Stimulated activated CD8-positive, alpha-beta memory T cell treated with anti-CD3 and anti-CD28 coated beads, Interleukin-12 subunit alpha, Interleukin-12 subunit beta, amount 100 ng/mL, for 4 hours (primary cell): ENCODE measurements at places on chromosomes 12 and 14.

- no peak for DNase-seq
Observed at GRCh38 chr14:100082723-100083122, 17.5 kb downstream of the EVL start.

DNA sequence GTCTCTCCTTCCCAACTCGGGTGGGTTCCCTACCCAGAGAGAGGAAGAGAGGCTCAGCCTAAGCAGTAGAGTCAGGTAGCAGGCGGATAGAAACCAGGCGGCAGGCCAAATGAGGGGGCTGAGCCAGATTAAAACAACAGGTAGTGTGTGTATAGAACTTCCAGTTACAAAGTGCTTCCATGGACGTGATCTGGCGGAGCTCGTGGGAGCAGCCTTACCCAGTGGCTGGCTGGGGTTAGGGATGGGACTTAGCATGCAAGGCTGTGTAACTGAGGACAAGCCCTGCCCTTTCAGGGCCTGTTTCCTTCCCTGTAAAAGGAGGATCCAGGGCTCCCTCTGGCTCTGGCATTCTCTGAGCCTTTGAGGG is 8.3 kb downstream of the KRT80 start:
- DNase-seq: no peak

DNA sequence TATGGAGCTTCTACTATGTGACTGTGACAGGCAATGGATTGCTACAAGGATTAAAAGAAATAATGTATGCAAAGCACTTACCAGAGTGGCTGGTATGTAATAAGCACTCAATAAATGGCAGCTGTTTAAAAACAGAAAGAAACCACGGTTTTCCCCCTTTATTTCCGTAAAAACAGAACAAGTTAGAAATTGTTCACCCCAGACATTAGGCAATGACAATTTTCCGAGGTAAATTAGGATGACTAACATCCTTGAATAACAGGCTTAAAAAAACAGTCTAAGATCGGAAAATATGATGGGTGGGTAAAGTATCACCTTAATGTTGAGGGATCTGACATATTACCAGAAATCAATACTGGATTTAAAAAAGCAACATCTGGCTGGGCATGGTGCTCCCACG is 20.9 kb upstream of the CNIH1 start:
- no peak for DNase-seq

DNA sequence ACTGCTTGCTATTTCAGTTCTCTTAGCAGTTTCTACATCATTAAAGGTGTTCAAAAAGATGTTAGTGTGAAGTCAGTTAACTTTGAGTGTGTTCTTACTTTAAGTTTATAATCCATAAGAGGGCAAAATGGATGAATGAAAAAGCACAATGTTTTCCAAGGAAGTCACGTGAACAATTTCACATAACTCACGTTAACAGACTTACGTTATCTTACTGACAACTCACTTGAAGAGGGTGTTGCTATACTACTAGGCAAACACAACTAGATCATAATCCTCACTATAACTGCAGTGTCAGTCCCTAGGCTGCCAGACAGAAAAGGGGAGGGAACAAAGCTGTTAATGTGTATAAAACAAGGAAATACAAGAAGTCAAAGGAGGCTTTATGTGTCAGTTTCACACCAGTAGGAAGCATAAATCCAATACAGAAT is 6.4 kb downstream of the SLC2A13 start:
- DNase-seq: no peak

DNA sequence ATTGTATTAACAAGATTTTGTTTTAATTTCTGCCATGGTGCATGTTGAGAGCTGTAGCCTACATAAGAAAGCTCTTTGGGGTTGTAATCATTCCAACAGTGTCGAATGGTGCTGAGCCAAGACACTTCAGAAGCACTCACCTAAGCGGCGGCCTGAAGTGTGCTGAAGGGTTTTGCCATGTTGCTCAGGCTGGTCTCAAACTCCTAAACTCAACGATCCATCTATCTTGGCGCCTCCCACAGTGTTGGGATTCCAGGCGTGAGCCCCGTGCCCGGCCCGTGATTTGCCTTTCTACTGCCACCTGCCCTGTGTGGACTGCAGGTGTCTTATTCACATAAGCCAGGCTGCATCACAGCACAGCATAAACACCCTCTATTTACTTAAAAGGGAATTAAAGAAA is 48.9 kb downstream of the AMN start:
- DNase-seq: no peak

DNA sequence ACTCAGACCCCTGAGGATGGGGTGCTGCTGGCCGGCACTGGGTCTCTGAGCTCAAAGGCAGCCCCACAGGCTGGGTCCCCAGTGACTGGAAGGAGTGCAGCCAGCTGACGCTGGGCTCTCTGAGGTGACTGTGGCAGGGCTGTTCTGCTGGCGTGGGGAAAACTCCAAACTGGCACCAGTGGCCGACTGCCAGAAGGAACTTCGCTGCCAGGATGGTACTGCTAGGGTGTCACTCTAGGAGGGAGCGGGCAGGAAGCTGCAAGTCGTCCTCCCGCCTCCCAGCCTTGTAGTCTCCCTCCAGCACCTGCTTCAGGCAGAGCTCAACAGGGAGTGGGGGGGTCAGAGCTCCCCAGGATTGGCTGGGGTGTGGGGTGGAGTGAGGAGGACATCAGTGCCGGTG is 41.3 kb downstream of the CDC42BPB start:
- no peak for DNase-seq

- DNase-seq: no peak
Observed at GRCh38 chr14:21063479-21063878, 5.9 kb downstream of the RNASE8 start.

DNA sequence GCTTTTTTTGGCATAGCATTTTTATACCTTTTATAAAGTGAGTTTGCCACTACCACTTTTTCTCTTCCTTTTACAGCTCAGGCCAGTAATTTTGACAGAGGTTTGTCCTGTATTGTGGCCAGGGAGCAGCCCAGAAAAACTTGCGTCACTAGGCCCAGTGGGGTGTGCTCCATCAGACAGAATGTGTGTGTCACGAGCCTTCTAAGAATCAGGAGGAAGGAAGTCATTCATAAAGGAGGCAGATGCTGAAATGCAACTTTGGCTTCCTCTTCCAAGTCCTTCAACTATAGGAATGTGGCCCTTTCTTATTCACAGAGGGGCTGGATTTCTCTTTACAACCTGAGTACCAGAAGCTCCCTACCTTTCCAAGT is 10.1 kb upstream of the RAB35 start:
- DNase-seq: no peak

DNA sequence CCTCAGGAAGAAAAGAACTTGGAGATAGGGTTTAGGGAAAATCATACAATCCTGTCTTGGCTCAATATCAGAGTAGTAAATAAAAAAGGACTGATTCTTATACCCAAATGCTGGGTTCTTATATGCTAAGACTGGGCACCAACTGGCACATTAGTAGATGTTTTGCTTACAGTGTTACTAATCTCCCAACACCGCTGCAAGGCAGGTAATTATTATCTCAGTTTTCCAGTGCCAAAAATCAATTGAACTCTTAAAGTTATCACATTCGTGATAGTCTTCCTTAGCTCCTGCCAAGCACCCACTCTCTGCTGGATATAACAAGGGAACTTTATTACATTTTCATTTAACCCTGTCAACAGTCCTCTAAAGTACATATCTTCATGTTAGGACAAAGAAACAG is 25.0 kb upstream of the HIGD1C start:
- DNase-seq: no peak

DNA sequence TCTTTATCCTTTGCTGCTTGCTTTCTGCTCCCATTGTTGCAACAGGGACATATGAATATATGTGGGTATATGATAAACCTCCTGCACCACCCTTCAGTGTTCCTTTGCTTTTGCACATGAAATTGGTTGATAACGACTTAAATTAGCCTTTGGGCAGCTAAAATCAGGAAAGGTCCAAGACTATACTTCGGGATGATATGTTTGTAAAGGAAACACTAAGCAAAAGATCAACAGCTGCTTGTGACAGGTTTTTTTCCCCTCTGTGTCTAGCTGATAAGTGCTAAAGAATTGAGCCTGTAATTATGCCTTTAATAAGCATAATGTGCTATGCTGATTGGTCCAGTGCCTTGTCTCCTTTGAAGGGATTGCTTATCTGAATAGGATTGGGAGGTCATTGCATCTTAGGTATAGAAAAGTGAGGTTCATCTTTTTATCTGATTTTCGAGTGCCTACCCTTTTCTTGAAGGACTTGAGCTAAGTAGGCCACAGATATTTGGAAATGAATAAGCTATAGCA is 59.4 kb downstream of the PPHLN1 start:
- DNase-seq: no peak

GRCh38 chr12:62684570-62685295 is 218.1 kb downstream of the MON2 start:
- DNase-seq: no peak

- no peak for DNase-seq
Observed at GRCh38 chr12:65825183-65825506, 862 bp downstream of the HMGA2 start.

GRCh38 chr14:49240383-49240782 is 345.8 kb downstream of the RPS29 start:
- DNase-seq: no peak

- DNase-seq: no peak
Observed at GRCh38 chr14:94545131-94545841, 16.0 kb upstream of the SERPINA4 start.

DNA sequence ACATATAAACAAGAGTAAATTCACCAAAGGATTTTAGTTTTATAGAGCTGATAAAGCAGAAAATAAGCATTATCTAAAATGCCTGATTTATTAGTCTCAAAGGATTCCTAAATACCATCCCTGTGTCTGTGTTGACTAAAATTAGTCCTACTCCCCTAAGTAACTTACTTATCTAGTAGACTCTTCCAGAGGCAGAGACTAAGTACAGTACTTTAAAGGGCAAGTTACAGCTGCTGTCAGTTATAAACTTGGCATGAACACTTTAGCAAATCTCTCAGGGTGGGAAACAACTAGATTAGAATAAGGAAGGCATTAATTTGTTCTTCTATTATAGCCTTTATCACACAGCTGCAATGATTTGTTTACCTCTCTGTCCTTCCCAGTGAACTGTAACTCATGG is 46.0 kb downstream of the ATP2B1 start:
- DNase-seq: no peak

DNA sequence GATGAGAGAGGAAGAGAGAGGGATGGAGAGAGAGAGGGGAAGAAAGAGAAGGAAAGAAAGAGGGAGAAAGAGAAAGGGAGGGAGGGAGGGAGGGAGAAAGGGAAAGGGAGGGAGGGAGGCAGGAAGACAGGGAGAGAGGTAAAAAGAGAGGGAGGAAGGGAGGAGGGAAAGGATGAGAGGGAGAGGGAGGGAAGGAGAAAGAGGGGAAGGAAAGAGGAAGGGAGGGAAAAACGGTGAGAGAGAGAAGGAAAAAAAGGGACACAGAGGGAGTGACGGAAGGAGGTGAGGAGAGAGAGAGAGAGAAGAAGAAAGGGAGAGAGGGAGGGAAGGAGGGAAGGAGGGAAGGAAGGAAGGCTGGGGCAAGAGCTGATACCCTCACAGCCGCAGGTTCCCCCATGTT is 56.8 kb downstream of the FOXN3 start:
- DNase-seq: no peak

DNA sequence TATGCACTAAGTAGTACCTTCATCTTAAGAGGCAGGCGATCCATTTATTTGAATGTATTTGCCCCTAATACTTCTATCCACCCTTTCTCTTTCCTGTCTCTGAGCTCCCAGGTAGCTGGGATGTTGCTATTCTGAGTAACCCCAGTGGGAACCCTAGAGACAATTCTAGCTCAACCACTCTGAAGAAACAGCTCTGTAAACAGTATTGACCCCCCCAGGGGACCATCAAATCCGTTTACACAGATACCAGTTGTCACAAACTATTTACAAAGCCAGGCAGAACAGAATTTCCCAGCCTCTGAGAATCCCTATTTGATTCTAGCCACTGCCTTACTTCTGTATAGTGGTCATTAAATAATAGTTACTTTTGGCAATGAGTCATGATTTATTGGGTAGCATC is 64.9 kb downstream of the MIPOL1 start:
- no peak for DNase-seq

DNA sequence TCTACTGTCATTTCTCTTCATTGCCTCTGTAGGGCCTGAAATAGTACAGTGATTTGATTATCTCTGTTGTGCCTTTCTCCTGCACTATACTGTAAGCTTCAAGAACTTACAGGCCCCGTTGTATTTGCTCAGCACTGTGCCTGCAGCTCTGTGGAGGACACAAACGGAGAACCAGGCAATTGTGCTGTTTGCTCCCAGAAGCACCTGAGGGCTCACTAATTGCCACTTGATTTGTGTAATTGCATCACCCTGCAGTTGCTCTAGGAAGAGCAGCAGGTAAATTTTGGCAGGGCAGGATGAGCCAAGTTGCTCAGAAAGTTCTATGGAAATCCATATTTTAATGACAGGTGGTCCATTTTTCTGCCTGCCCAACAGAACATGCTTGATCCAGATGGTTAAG is 11.6 kb upstream of the KRT82 start:
- no peak for DNase-seq

DNA sequence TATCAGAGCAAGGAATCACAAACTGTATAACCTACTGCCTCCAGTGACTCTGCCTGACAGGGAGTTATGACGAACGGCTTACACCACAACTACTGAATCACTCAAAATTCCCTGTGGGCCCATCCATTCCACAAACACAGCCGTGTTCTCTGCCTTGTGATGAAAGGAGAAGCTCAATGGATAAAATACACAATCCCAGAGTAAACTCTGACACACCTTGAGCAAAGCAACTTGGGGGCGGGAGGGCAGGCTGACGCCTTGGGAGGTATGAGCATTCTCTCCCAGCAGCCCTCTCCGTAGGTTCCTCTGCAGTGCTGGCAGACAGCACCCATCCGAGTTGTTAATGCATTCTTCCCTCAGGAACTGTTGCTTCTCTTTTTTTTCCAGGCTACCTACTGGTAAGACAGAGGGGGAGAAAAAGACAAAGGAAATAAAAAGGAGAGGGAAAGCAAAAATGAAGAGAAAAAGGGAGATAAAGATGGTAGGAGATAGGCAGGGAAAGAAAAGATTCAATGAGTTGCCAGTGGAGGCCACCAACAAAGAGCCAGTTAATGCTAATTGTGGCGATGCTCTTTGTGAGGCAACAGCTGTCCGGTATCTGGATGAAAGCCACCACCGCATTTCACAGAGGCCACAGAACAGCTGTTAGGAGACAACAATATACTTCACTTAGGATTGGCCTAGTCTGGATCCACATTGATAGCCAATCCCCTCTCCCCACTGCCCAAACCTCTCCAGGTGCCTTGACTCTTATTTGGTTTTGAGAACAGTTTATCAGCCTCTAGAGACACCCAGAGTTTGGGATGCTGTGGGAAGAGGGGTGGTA is 4.7 kb upstream of the DIO2 start:
- no peak for DNase-seq
